ENCODE measurements at places on chromosomes 5 and 9.

DNA sequence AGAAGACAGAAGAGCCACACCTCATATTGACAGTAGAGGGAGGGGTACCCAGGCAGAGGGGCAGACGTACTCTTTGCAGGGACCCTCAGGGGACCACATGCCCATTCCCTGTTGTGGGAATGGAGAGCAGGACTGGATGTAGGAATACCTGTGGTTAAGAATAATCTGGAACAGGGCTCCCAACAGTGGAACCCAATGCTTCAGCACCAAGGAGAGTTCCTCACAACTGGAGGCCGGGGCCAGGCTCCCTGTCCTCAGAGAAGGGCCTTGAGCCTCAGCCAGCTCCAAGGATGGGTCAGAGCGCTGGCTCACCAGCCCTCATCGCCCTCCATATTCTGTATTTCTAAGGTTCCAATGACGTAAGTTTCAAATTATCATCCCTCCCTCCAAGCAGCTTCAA lies 7.4 kb upstream of the SHC3 start:
- no peak for DNase-seq

- no peak for DNase-seq
Observed at GRCh38 chr5:97495301-97495700, 312.3 kb upstream of the RIOK2 start.

GRCh38 chr9:128986671-128987070 lies 39.2 kb downstream of the NUP188 start:
- DNase-seq, result no peak

- DNase-seq, result peak; percentile 64
Observed at GRCh38 chr9:2859776-2860379, 16.0 kb upstream of the PUM3 start.

DNA sequence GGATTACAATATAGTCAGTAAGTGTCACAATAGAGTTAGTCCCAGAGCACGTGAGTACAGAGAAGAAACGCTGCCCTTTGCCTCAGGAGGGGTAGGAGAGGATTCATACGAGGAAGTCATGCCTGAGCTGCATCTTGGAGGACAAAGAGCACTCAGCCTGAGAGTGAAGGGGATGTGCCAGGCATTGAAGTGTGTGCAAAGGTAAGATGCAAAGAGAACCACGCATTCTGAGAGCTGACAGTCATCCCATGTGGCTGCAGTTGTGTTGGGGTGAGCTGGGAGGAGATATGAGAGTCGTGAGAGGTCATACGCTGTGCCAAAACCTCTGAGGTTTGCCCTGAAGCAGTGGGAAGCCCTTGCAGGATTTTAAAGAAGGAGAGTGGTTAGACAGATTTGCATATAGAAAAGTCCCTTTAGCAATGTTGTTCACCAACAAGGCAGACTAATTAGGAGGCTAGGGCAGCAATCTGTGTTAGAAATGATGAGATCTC lies 97.5 kb downstream of the PIP5K1B start:
- peak; percentile 58 for DNase-seq

Measured in activated T-cell treated with anti-CD3 and anti-CD28 coated beads, Interleukin-2, amount 50 U/mL, for 48 hours (primary cell).